ENCODE measurements at places on chromosomes 12 and 14.

DNA sequence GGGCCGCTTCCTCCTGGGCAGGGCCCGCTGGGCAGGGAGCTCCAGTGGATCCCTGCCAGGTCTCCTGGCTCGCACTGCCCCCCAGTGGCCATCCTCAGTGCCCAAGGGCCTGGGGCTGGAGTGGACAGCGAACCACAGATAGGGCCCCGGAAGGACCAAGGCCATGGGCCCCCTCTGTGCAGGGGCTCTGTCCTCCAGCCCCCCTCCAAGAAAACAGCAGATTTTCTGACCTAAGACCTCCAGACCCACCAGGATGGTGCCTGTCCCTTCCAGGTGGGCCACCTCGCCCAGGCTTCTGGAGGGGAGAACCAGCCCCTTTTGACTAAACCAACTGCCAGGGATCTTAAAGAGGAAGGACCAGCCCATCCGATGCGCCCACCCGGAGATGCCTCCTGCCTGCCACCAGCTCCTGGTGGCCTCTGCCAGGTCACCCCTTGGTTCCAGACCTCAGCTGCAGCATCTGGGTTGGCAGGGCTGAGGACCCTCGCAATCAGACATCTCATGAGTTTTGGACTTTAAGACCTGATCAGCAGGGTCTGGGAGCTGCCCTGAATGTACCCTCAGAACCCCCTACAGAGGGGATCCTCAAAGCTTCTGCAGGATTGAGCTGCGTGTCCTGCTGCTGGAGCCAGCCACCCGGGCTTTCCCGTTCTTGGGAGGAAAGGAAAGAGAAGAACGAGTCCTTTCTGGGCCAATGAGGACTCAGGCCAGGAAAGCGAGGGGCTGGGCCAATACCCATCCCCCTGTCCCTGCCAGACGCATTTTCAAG, 325.8 kb upstream of the DIO3 start:
- DNase-seq, result no peak

DNA sequence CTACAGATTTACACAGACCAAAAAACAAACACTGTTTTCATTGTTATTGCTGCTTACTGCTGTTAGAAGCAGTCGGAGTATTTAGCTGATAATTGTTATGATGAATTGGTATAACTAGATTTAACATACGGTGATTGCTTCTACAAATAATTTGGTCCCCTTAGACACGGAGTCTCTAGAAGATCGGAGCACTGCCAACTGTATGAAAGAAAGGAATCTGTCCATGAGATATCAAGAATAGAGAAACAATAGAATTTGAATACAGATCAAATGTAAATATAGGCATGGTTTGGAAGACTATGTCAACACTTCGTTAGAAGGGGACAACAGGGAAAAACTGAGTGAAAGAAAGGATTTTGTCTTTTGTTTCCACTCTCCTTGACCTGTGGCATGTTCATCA, 110.9 kb downstream of the PPP2R5E start:
- no peak for DNase-seq

DNA sequence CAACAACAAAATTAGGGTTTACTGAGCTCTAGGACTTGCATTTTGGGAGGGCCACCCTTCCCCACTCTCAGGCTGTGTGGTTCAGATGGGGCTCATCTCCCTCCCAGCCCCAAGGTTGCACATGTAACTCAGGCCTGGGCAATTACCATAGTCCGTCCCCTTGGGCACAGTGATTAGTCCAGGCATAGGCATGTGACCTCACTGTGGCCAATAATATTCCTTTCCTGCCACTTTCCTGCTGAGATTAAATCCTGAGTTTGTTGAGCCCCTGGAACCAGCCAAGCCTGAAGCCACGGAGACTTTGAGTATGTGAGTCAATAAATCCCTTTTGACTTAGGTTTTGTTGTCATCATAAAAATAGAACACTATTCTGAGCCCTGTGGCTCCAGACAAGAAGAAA, 113.0 kb downstream of the AACS start:
- DNase-seq, result no peak

GRCh38 chr12:61009192-61009591, 1251.0 kb upstream of the USP15 start:
- no peak for DNase-seq

DNA sequence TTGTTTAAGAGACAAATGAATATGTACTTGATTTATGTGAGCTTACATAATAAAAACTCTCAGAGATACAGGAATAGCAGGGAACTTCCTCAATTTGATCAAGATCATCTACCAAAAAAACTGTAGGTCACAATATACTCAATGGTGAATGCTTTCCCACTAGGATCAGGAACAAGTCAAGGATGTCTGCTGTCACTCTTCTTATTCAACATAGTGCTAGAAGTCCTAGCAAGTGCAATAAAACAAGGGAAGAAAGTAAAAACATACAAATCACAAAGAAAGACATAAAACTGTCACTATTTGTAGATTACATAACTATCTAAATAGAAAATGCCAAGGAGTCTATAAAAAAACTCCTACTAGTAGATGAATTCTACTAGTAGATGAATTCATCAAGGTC, 41.9 kb upstream of the PAWR start:
- no peak for DNase-seq
